H4 (cell line): ENCODE measurements at places on chromosomes 4 and X. TPM values are rescaled to one million over a fixed set of nuclear protein-coding genes. Genes with fewer than 3 reads are reported as not detected.

The TMEM175 gene
- total RNA-seq: 9.7 and 13.0 TPM in 2 replicates

The RBM3 gene
- total RNA-seq: 154 and 175 TPM in 2 replicates

The CT45A3 gene
- total RNA-seq: not detected in 2 replicates

The NPY2R gene
- not detected in 2 replicates for total RNA-seq

The PPM1K gene
- total RNA-seq: 4.9 and 7.3 TPM in 2 replicates

The TMSB15B gene
- total RNA-seq: 12.7 and 24.7 TPM in 2 replicates

The PTTG2 gene
- total RNA-seq: not detected in 2 replicates

The FHIP1A gene
- 1.8 and 5.5 TPM in 2 replicates for total RNA-seq

The FAM241A gene
- total RNA-seq: 2.3 and 2.6 TPM in 2 replicates

The SPATA4 gene
- not detected in 2 replicates for total RNA-seq
